ENCODE measurements at places on chromosomes 5 and 9.

GRCh38 chr5:149635394-149635793 lies 54.1 kb downstream of the ARHGEF37 start:
- DNase-seq, result no peak

- DNase-seq, result no peak
Measured at GRCh38 chr9:92406477-92406876, 2.1 kb upstream of the OGN start.

DNA sequence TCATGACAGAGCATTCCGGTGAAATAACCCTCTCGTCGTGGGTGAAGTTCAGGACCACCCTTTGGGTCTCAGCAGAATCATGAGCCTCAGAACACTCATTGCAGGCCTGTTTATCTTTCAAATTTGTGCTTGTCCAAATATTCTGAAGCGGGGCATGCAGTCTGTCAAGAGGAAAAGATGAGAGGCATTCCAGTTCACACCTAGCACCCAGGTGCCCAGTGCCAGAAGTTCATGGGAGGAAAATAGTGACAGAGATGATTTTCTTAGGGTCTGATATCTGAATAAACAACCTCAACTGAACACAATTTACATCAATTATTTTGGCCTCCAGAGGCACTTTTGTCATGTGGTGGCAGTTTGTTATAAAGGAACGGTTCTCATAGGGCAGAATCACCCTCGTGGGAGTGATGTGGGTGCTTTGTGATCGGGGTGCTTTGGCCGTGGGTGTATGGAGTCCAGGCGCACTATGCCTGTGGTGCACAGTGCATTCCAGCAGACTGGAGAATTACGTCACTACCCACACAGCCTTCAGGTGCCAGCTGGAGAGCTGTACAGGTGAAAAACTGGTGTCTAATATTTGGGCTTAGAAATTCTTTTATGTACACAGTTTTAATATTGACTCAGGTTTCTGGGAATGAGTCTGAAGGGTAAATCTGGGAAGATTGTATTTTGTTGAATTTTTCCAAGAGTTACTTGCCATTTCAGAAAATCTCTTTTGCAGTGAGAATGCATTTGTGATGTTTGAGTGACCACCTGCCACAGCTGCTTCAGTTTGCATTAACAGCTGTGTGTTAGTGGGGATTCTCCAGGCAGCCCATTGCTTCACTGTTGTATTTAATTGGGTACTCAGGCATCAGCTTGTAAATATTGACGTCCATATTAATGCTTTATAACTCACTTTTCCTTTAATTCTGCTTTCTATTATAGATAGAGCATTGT lies 289.3 kb downstream of the FANCC start:
- no peak for DNase-seq

DNA sequence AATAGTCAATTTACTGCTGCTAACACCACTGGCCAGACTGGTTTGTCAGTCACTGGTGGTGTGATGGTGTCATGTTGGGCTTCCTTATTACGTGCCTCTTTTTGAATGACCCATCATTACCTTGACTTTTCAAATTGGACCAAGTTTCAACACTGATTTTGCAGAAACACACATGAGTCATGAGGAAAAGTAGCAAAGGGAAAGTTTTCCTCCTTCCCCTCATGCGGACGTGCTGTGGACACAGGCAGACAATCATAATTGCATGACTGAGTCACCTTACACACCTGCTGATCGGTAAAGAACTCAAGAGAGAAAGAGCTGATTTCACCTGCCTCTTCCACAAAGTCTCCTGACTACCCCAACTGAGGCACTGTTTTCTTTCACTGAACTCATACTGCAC lies 324.5 kb downstream of the ARRDC3 start:
- no peak for DNase-seq

GRCh38 chr9:93910598-93910997 lies 44.6 kb downstream of the BARX1 start:
- DNase-seq, result no peak

DNA sequence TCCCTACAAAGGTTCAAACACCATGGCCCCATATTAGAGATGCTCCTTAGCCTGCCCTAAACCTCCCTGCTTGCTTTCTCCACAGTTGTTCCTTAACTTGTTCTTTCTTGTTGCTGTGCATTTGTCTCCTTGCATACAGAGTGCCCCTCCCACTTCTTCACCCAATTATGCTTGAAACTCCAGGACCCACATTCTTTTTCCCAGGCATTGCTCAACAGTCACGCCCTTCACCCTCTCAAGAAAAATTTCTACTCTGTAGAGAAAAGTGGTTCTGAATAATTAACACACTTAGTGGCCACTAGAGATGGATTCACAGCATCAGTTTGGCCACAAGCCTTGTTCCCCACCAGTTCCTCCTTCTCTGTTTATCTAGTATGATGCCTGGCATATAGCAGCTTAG lies 57.7 kb downstream of the NREP start:
- DNase-seq, result no peak

- no peak for DNase-seq
Measured at GRCh38 chr9:116451500-116452115, 235.5 kb upstream of the TRIM32 start.

DNA sequence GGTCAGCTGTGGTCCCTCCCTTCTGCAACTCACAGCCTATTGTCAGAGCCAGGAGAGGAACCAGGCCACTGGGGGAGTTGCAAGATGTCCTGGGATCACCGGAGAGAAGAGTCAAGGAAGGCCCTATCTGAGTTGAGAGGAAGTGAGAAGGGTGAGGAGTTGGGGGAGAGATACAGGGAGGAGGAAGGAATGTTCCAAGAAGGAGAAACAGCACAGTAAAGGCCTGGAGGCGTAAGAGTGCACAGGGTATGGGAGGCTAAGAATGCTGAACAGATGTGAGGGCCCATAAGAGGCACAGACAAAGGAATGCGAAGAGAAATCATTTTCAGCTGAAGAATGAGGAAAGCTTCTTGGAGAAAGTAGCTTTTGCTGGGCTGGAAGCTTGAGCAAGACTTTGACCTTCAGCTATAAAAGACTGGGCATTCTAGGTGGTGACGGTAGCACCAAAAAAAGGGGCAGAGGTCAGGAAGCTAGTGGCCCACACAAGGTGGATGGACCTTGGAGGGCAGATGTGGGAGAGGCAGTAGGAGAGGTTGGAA lies 21.6 kb upstream of the CSF1R start:
- DNase-seq, result no peak

DNA sequence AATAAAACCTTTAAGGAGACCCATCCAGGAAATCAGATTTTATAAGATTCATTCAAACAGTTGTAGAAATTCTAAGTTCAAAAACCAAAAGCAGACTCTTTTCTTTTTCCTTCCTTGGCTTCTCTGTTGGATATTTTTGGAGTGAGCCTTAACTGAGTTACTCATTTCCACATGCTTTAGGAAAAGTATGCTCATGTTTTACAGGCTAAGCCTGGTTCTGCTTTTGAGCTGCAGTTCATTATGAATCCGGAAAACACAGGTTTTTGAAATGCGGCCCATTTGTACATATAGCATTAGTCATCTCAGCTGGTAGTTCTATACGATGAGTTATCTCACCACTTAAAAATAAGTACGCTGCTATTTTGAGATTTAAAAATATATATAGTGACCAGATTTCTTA lies 156.6 kb upstream of the DMRT1 start:
- DNase-seq, result no peak

GRCh38 chr9:88051138-88051537 lies 76.8 kb upstream of the CDK20 start:
- DNase-seq, result no peak

GRCh38 chr5:113806250-113806649 lies 292.8 kb downstream of the YTHDC2 start:
- no peak for DNase-seq

DNA sequence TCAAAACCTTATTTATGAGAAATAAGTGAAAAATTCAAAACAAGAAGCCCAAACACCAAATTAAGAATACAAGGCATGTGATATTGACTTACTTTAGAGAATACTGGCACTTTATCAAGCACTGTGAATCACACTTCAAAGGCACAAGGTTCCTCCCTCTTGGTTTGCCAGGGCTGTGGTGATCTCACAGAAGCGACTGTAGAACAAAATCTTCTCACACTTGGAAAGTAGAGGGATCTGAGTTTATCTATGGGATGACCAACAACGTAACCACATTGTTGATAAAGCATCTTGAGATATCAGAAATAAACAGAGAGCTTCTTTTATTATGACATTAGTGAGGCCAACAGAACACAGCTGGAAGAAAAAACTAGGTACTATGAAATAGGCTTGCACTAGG lies 295.9 kb downstream of the NFIB start:
- DNase-seq, result no peak

GRCh38 chr5:74875994-74876791 lies 10.0 kb upstream of the FAM169A start:
- DNase-seq, result no peak

DNA sequence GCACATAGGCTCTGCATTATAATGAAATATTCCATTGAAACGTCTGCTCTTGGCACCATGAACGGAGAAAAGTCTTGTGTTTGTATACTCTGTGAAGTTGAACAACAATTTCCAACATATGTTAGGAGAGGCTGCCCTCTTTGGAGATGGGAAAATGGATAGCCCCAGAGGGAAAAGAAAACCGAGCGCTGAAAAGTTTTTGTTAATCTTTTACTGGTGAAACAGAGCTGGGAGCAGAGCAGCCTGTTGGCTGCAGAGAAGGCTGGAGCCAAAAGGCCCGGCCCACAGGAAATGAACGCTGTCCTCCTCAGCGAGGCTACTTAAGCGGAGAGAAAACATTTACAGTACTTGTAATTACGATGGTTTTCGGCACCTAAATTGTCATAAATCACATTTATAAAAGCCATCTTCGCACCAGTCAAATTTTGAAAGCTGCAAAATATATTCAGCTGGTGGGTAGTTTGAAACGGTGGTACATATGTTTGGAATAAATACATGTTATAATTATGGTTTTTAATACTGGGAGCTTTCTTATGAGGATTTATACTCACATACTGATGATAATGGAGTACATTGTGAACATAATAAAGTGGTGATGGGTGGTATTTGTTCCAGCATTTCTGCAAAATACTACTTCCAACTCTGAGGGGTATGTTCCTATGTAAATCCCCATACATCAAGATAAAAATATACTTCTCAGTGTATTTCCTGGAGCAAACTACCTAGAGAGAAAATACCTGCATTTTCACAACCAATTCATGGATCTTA lies 129.6 kb upstream of the CNTLN start:
- no peak for DNase-seq

- no peak for DNase-seq
Measured at GRCh38 chr9:126517833-126518356, 95.8 kb upstream of the LMX1B start.

- no peak for DNase-seq
Measured at GRCh38 chr5:146513462-146513861, 2.5 kb downstream of the GPR151 start.

DNA sequence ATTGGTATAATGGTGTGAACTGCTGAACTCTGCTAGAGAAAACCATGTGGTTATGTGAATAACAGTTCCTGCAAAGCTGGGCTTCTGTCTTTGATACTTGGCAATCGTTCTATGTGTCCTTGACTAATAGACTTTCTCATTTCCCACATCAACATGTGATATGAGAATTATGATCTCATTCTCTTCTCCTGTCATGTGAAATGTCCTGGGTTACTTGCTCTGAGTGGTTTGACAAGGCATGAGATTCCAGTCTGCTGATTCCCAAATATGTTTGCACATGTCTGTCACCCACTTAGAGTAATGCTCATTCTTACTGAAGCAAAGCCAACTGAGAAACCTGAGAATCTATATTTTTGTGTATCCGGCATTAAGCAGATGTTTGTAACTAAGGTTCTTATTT lies 141.2 kb downstream of the PARP8 start:
- DNase-seq, result no peak

GRCh38 chr9:120833325-120833724 lies 9.4 kb downstream of the PSMD5 start:
- DNase-seq, result no peak

- DNase-seq, result no peak
Measured at GRCh38 chr5:149792540-149793255, 62.6 kb downstream of the PPARGC1B start.

DNA sequence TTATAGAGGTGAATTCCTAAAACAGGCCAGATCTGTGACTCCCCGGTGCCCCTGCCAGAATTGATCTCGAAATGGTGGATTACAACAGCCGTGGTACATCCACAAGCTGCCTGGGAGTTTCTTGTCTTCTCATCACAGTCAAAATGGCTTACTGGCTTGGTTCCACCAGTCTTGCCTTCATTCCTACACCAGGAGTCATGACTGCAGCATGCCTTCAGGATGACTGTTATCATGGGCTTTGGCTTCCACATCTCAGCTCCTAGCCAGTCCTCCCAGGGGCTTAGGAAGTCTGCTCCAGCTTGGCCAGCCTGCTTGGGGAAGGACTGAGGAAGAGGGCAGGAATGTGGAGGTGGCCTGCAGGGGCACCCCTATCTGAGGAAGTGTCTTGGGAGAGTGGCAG lies 132.9 kb upstream of the NR3C1 start:
- no peak for DNase-seq

- DNase-seq, result no peak
Measured at GRCh38 chr5:135979510-135979909, 24.7 kb upstream of the LECT2 start.

- DNase-seq, result no peak
Measured at GRCh38 chr9:4287886-4288588, 11.8 kb downstream of the GLIS3 start.

DNA sequence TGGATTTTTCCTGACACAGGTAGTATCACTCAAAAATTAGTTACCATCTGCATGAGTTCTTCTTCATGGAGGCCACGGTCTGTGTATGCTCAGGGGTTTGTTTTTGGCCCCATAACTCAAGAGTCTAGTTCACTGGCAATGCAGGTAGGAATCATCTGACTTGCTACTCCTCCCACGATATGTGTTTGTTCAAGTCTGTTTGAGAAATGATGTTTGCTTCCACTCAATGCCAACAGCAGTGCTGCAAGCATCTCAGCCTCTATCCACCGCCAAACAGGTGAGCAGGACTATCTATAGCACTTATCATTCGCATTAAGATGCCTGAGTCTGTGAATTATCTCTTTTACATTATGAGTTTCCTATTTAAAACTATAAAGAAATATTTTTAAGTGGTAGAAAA lies 264.8 kb upstream of the PTGER4 start:
- no peak for DNase-seq

DNA sequence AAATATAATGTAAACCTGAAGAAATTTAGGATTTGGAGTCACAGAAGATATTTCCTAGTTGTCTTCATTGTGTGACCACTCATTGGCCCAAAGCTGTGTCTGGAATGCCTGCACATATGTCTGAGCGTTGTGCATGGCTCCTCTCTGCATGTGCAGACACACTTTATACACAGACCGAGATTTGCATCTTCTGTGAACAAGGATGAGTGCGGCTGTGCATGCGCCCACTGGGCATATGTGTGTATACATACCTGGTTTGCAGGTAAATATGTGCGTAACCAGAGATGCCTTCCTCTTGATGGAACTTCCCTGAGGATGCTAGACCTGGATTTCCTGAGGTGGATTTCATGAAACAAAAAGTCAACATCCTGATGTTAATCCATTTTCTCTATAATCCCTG lies 19.1 kb downstream of the PHF2 start:
- no peak for DNase-seq

GRCh38 chr5:172498431-172499129 lies 44.3 kb upstream of the SH3PXD2B start:
- no peak for DNase-seq

DNA sequence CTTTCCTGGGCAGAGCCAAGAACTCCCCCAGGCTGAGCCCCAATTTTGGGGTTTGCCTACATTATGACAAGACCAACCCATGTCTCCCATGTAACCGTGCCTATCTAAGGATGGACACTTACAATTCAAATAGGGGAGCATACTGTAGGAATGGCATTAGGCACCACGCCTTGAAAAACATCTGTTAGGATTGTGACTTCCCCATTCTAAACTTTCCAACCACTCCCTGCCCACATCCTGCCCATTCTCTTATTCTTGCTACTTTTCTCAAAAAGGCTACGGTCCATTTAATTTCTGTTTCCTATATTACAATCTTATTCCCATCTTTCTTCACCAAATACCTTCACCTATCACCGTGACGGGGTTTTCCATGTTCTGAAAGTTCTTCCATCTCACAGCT lies 99.2 kb downstream of the LPAR1 start:
- no peak for DNase-seq

Data from WTC11 (cell line).